Stimulated activated CD8-positive, alpha-beta memory T cell treated with anti-CD3 and anti-CD28 coated beads, Interleukin-2, amount 100 ng/mL, for 1 hour (primary cell): ENCODE measurements at places on chromosomes 5 and 9.

- no peak for DNase-seq
Measured at GRCh38 chr9:33227008-33227398, 13.0 kb upstream of the SPINK4 start.

- no peak for DNase-seq
Measured at GRCh38 chr5:95668728-95669127, 14.1 kb downstream of the SPATA9 start.

GRCh38 chr5:158921441-158922262 is 178.1 kb downstream of the EBF1 start:
- DNase-seq = no peak

DNA sequence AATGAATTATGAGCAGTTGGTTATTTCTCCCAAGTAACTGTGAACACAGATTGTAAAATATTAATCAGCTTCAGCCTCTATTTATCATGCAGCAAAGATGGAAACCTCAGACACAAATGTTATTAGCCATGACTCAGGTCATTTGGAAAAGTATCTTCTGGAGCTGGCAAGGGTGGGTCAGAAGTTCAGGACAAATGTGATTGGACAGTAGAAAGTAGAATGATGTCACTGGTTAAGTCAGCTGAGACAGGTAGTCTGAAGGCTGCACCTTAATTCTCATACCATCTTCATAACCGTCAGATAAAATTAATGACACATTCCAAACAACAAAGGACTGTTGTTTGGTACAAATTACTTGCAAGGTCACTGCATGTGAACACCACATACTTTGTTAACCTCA is 140.2 kb downstream of the EMB start:
- no peak for DNase-seq

DNA sequence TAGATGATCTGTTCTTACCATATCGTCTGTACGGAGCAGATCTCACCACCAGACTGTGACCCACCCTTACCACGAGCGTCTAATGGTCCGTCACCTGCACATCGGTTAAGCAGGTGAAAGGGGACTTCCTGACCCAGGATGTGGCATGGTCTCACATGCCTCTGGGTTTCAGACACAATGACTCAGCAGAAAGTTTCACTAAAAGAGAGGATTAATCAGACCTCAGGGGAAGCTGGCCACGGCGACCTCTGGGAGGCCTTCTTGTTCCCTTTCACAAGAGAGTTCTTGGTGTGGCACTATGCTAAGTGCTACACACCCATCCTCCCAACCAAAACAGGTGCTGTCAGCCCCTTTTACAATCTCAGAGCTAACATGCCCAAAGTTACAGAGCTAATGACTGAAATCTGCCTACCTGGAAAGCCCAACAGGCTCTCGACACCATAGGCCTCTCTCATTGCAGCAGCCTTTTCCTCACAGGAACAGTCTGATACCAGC is 41.6 kb downstream of the ADAMTS12 start:
- no peak for DNase-seq

DNA sequence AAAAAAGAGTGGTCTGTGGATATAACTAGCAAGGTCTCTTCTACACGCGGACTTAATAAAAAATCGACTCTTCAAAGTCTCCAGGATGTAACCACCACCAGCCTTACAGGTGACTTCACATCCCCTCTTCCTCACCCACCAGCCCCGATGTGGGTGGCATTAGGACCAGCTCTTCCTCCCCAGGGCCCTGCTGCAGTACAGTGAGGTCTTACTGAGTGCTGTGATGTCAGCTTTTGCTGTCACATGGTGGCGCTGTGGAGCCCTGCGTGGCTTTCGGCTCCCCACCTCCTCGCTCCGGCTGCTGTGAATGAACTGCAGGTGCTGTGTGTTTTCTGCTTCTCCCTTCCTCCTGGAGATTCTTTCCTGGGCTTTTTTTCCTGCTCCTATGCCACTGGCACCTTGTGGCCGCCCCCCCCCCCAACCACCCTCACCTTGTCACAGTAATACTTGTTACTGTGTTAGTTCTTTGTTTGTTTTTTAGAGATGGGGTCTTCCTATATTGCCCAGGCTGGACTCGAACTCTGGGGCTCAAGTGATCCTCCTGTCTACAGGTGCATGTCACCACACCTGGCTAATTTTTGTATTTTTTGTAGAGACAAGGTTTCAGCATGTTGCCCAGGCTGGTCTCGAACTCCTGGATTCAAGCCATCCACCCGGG is 15.8 kb upstream of the RAPGEF1 start:
- DNase-seq = peak; percentile 60

- no peak for DNase-seq
Measured at GRCh38 chr5:38782180-38782835, 63.5 kb upstream of the OSMR start.

GRCh38 chr5:158203261-158203660 is 344.3 kb upstream of the CLINT1 start:
- no peak for DNase-seq

DNA sequence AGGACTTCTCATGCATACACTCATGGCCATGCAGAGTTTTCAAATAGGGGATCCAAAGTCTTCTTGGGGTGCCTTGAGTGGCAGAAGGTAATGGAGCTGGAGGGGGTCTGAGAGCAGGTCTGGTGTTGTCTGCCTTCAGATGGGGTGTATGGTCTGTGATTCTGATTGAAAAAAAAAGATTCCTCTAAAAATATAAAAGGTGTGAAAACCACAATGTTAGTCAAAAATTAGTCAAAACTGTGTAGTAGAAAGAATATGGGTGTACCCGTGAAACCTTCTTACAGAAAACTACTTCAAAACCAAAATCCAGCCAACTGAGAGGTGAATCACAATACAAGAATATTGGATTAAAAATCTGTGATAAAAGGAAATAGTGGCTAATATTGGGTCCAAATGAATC is 20.1 kb downstream of the DOCK2 start:
- no peak for DNase-seq

- no peak for DNase-seq
Measured at GRCh38 chr5:134938030-134938429, 29.7 kb upstream of the CATSPER3 start.

GRCh38 chr9:133991214-133991921 is 756 bp downstream of the VAV2 start:
- no peak for DNase-seq

- DNase-seq = no peak
Measured at GRCh38 chr5:119355244-119355638, 578 bp upstream of the TNFAIP8 start.

GRCh38 chr5:34531751-34532360 is 124.3 kb upstream of the RAI14 start:
- no peak for DNase-seq

DNA sequence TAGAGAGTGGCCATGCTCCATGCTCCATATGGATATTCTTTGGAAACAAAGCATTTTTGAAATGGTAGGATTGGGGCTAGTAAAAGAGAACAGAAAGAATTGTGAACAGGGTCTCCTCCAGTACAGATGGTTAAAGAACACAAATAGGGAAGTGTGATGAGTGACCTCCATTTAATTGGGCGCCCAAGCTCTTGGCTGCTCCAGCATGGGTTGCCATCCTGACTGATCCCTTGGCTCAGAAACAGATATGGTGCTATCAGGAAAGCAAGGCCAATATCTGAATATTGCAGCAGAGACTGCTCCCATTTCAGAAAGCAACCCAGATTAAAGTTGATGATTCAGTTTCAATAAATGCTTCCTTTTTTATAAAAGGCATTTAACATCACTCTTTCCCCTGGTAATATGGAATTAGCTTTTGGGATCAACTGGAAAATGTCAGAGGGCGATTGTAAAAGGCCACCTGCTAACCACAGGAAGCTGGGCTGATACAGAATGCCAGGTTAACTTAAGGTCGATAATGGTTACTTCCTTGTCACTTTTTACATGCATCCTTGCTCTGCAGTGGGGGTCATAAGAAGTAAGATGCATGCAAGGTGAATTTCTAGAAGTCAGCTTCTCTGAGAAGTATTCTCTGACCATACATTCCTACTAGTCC is 52.9 kb downstream of the TMC1 start:
- no peak for DNase-seq

DNA sequence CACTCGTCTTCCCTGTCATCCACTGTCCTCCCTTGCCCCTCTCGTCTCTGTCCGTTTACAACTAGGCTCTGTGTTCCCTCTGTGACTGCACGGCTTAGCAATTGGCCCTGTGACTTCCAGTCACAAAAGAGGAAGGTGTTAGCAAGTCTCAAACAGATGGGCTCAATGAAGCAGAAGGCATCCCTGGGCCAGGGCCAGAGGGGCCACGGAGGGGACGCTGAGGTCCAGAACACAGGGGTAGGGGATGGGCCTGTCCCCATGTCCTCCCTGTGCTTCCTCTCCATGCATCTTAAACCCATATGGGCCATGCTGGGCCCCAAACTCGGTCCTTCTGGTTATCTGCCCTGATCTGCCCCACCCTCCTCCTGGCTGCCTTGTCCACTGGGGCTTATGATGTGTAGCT is at the start of gene CD72:
Gene CD72 (minus strand): TSS at position 89 of the 403 bp plus-strand sequence. CDS start 110 bp downstream, outside the sequence.
- no peak for DNase-seq

DNA sequence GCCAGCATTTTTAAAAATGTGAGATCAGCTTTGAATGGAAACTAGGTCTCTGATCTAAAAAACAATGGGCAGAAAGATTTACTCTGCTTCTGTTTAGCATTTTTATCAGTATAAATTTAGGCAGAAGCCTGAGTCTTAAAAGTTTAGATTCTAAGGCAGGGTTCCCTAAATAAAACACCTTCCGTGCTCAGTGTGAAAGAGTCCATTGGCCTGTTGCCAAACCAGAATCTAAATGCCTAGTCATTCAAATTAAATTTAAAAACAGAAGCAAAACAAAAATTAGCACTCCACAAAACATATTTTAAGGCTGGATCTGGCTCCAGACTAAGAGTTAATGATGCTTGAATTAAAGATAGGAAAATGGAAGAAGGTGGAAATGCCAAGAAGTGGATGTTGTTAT is 4.5 kb downstream of the TYRP1 start:
- DNase-seq = no peak

DNA sequence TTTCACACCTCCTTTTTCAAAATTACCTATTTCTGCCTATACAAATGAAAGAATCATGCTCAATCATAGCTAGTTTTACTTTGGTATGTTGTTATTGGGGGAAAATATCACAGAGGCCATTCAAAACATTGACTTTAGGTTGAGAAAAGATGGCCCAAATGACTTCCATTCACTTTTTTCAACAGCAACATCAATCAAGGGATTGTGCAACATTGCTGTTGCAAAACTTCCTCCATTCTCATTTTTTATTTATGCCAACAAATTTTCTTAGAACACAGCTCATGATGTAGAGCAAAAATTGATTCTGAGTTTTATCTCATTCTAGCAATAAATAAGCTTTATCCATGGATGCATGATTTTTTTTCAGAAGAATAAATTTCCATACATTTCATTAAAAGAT is 93.6 kb upstream of the RORB start:
- no peak for DNase-seq

DNA sequence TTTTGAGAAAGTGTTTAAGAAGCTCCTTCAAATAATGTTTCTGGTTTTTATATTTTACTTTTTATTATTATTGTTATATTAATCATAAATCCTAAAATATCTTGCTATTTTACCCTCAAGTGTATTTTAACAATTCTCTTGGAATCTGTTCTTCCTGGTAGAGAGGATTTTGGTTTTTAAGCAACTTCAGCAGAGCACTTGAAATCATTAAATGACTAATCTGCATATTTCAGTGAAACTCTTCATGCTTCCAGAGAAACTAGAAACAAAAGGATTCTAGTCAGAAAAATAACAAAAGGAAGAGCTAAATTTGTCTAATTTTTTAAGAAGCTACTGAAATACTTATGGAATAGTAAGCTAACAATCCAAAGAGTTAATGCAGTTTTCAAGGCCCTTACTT is 1057.3 kb downstream of the TLE1 start:
- no peak for DNase-seq

GRCh38 chr5:80507663-80508062 is 19.8 kb downstream of the FAM151B start:
- no peak for DNase-seq

DNA sequence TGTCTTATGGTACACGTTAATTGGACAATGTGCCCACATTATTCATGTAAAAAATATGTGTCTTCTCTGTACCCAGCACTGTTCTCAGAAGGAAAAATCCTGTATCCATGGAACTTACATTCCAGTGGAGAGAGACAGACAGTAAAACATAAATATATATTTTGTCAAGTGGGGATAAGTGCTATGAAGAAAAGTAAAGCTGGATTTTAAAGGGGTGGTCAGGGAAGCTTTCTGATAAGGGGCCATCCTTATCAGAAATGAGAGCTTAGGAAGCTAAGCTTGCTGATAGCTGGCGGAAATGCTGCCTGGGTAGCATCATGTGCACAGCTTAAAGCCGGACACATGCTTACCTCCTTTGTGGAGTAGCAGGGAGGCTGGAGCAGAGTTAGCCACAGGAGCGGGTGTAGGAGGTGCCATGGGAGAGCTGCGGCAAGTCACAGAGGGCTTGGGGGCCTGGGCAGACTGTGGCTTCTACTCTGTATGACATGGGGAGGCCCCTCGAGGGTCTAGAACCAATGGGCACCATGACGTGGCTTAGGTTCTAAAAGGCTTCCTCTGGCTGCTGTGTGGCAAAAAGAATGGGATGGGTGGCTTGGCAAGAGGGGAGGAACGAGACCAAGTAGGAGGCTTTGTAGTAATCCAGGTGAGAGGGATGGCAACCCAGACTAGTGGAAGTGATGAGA is 141.7 kb downstream of the FGF1 start:
- no peak for DNase-seq

DNA sequence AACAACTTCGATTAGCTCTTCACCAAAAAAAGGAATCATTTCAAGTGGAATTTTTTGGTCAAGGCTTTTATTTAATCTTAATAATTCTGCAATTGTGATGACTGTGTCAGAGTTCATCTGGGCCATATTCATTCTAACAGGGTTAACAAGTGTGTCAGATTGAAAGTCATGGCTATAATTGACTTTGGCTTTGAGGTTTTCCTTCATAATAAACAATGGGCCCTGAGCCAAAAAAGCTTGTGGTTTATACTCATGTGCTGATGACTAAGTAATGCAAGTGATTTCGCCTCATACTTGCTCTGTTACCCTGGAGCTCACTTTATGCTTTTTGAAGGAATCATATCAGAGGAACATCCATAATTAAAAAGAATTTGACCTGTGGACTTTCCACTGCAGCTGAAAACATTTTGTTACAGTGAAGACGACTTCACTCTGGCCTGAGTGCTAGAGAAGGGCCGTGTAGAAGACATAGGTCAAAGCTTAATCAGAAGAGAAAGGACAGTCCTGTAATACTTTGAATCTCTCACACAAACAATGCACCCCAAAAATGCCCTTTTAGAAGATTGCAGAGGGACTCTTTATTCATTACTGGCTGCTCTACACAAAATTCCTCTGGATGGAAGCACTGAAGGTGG is 101.7 kb downstream of the GDNF start:
- no peak for DNase-seq

- no peak for DNase-seq
Measured at GRCh38 chr5:88542786-88543185, 274.1 kb upstream of the TMEM161B start.

DNA sequence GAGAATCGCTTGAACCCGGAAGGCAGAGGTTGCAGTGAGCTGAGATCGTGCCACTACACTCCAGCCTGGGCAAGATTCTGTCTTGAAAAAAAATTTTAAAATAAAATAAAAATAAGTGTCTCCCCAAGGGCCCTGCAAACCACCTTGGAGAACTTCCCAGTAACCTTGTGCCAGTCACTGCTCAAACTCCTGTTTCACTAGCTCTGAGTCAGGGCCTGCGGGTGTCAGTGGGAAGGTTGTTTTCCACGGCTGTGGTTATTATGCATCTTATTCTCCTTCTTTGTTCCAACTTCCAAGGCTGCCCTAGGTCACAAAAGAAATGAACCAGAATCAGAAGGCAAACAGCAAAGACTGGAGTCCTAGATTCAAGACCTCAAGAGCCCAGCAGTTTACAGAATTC is 246.7 kb downstream of the ADAMTSL1 start:
- DNase-seq = no peak

GRCh38 chr9:136629879-136630661 is 32.6 kb upstream of the EGFL7 start:
- peak; percentile 46 for DNase-seq

GRCh38 chr5:147162740-147163139 is 72.1 kb upstream of the STK32A start:
- no peak for DNase-seq
